Inflammatory macrophage (primary cell): ENCODE measurements at places on chromosomes 2 and 18.

GRCh38 chr2:208256192-208256782 lies 1.4 kb upstream of the IDH1 start:
- DNase-seq: no peak

DNA sequence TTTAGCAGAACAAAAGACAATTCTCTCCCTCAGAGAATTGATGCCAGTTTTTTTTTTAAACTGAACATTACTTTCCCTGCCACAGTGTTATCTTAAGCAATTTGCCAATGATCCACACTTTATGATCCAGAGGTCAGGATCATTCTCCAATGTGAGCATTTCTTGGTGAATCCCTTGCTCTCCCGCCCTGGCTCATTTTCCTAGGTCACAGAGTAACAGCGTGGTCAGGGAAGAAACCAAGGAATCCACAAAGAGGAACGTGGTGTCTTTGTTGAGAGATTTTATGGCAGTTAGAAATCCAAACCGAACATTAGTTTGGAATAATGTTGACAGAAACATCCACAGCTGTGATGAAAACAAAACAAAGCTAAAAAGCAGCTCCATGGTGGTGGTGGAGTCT lies 250.3 kb downstream of the TTC32 start:
- DNase-seq: no peak

DNA sequence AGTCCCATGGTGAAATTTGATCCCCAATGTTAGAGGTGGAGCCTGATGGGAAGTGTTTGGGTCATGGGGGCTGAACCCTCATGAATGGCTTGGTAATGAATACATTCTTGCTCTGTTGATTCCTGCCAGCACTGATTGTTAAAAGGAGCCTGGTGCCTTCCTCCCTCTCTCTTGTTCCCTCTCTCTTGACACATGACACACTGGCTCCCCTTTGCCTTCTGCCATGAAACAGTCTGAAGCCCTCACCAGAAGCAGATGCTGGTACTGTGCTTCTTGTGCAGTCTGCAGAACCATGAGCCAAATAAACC lies 30.6 kb upstream of the EPC2 start:
- DNase-seq: no peak

GRCh38 chr2:1964659-1965058 lies 220.3 kb upstream of the PXDN start:
- DNase-seq: no peak

- DNase-seq: no peak
Observed at GRCh38 chr18:2662990-2663389, 7.5 kb downstream of the SMCHD1 start.

GRCh38 chr2:53843595-53843994 lies 16.2 kb downstream of the GPR75 start:
- no peak for DNase-seq

- no peak for DNase-seq
Observed at GRCh38 chr2:96881349-96882195, 11.7 kb upstream of the SEMA4C start.

GRCh38 chr2:54604871-54605270 lies 118.6 kb upstream of the EML6 start:
- no peak for DNase-seq

DNA sequence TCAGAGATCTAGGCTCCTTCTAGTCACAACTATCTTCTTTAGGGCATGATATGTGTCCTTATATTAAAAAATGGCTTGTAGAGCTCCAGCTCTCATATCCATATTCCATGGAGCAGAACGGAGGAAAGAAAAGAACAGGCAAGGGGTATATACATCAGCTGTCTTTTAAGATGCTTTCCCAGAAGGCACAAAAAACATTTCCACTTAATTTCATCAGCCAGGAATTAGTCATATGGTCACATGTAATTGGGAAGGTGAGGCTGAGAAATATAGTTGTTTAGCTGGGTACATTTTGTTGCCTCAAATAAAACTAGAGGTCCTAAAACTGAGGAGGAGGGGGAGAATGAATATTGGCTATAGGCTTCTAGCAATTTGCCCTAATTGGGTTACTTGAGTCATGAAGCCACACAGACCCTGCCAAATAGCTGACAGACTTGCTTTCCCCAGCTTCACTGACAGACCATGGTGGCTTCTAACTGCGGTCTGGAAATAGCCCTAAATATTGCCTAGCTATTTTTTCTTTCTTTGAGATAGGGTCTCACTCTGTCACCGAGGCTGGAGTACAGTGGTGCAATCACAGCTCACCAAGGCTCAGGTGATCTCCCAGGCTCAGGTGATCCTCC lies 20.0 kb downstream of the MAIP1 start:
- no peak for DNase-seq

DNA sequence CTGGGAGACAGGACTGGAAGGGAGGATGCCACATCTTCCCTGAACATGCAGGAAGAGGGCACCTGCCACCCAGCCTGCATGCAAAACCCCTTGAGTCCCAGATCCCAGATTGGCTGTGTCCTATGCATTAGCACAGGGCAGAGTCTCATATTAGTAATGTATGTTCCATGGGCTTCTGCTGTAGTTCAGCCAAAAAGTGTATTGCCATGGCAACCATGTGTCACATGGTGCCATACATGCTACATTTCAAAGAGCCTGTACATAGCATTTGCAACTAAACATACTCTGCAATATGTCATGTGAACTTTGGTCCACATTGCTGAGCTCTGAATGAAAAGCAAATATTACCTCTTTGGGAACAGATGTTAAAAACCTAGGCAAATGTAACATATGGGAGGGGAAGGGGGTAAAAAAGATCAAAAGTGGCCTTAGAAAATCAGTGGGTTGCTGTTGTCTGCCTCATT lies 78.4 kb downstream of the DPP4 start:
- no peak for DNase-seq

DNA sequence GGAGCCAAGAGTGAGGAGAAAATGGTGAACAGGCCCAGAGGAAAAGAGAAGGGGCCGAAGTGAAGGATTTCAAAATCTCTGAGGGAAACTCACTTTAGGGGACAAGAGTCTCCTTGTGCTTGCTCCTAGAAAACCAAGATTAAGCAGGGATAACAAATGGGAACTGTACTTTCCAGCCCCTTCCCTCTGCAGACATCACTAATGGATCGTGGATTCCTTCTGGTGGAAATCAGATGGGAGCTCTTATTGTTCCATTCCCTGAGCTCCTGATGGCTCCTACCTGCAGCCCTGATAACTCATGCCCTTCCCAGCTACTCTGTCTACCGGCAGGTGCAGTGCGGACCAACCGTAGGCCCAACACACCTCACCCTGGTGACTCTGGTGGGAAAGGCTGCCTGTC lies 20.6 kb upstream of the RESP18 start:
- DNase-seq: no peak

DNA sequence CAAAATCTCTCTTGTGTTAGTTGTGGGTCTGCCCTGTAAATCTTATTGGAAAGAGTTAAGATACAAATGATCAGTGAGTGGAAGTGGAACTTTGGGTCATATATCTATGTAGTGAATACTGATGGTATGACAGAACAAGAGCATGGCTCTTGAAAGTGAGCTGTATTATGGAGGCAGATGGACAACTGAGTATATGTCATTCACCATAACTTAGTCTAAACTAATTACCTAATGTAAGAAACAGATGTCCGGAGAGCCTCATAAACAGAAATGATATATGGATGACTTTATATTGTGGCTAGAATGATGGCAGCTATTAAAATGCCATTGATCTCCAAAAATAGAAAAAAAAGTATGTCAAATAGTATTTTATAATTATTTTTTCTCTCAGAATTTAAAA lies 72.4 kb downstream of the FASTKD2 start:
- no peak for DNase-seq

GRCh38 chr2:65067806-65068553 lies 11.8 kb downstream of the CEP68 start:
- no peak for DNase-seq

GRCh38 chr2:233991196-233991595 lies 59.3 kb upstream of the SPP2 start:
- no peak for DNase-seq

DNA sequence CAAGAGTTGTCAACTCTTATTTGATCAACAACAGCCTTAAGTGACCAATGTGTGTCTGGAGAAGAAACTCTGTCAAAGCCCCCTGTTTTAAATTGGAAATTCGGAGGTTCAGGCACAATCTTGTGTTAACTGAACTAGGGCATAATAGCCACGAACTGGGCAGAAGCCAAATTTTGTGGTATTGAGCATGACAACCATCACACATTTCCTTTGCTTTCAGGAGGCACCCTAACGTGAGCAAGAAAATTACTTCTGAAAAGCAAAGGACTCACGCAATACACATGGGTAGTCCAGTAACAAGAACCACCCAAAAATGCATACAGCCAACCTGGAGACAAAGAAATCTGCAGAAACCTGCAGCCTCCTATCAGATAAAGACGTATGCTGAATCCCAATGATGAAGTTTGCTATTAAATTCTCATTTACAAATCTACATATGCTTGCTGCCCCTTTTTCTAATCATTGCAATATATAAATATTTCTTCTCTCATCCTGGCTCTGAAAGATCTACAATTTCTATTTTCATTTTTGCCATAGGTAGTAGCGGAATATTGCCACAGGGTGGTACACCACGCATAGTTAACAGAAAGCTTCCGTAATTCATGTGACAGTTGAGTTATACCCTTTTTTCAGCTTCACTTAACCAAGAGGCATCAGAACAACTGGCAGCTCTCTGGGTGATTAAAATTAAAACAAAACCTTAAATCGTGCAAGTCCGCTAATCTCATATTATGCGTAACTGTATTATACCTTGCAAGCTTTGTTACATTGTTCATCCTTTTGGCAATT lies 495.8 kb downstream of the NRXN1 start:
- DNase-seq: no peak

- DNase-seq: no peak
Observed at GRCh38 chr2:64400105-64400728, 53.7 kb upstream of the LGALSL start.

DNA sequence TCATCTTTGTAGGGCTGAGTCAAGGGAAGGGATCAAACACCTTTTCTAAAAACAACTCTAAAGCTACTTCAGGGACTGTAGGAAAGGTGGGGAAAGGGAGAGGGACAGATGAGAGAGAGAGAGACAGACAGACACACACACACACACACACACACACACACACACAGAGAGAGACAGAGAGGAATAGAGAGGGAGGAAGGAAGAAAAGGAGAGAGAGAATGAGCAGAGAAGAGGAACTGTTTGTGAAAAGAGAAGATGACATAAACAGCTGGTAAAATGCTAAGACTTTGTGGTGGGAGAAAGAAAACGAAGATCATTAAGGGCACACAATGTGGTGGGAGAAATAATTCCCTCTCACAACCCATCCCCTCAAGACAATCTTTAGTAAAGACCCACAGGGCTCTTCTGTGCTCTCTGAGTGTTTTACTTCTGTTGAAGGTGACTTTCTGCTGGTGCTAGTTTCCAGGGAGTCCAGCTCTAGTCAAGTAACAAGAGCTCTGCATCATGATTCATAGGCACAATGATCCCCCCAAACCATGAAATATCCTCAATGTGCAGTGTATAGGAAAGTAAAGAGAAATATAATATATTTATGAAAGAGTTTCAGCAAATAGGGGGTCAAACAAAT lies 77.2 kb upstream of the STK17B start:
- no peak for DNase-seq

DNA sequence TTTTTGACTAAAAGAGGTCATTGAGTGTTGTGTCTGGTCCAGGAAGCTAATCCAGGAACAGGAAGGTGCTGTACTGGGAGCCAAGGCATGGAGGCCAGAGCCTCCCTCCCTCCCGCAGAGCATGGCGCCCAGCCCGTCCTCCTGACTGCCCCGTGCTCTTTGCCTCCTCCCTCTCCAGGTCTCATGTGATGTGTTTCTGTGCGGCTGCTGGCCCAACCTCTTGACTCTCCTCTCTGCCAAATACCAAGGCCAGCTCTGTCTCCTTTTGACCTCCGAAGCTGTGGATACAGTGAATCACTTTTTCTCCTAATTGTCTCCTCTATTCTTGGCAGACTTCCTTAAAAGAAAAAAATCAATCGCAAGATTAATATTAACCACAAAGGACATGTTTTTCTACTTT lies 284.1 kb downstream of the PHLPP1 start:
- no peak for DNase-seq

- DNase-seq: no peak
Observed at GRCh38 chr18:55934821-55935220, 346.8 kb upstream of the TCF4 start.

- DNase-seq: peak; percentile 9
Observed at GRCh38 chr2:210199186-210199765, 26.0 kb downstream of the ACADL start.

- peak; percentile 10 for DNase-seq
Observed at GRCh38 chr2:128091726-128092080, 703 bp downstream of the UGGT1 start.

DNA sequence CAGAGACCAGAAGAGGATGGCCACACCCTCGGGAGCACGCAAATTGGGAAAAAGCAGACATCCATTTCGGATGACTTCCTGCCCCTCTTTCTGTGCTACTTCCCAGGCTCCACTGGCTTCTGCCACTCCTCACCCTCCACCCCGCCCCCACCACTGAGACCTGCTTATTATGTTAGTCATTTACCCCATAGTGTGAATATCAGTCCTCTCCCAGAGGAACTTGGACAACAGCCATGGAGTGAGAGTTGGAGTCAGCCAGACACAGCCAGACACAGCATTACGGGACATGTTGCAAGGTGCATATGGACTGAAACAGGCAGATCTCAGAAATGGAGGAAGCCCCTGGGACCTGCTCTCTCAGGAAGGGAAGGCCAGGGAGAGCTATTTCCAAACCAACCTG lies 51.8 kb downstream of the CTIF start:
- DNase-seq: no peak

- no peak for DNase-seq
Observed at GRCh38 chr2:238925816-238926521, 78.1 kb downstream of the TWIST2 start.

DNA sequence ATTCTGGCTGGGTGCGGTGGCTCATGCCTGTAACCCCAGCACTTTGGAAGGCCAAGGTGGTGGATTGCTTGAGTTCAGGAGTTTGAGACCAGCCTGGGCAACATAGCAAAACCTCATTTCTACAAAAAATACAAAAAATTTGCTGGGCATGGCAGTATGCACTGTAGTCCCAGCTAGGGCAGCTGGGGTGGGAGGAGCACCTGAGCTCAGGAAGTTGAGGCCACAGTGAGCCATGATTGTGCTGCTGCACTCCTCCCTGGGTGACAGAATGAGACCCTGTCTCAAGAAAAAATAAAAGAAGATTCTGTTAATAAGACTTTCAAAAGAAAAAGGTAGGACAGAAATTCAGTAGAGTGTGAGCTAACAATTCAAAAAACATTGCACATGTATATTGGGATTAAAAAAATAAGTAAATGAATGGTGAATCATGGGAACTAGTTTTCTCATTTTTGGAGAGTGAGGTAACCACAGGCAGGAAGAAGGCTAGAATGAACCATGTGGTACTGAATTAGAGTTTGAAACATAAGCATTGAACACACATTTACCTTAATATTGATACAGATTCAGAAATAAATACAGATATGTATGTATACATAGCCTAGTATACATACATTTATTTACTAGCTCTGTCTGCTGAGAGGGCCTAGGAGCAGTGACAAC lies 53.5 kb downstream of the NCOA1 start:
- DNase-seq: no peak

- DNase-seq: no peak
Observed at GRCh38 chr18:23971666-23972230, 42.8 kb upstream of the TTC39C start.
